ENCODE measurements at places on chromosomes 4 and X. TPM values are rescaled to one million over a fixed set of nuclear protein-coding genes. Genes with fewer than 3 reads are reported as not detected.
A peak's percentile ranks its signal among the peaks of the same experiment; 100 is the strongest.

GRCh38 chr4:90071289-90072235, 55.6 kb upstream of the CCSER1 start:
- no peak for DNase-seq
- no peaks in the 10 kb centered on the region for H3K4me1 ChIP-seq
- H3K4me3 ChIP-seq, result no peak overlapping the region
- H3K27ac ChIP-seq, result no peak overlapping the region
- H3K27me3 ChIP-seq, result no peaks in the 10 kb centered on the region

DNA sequence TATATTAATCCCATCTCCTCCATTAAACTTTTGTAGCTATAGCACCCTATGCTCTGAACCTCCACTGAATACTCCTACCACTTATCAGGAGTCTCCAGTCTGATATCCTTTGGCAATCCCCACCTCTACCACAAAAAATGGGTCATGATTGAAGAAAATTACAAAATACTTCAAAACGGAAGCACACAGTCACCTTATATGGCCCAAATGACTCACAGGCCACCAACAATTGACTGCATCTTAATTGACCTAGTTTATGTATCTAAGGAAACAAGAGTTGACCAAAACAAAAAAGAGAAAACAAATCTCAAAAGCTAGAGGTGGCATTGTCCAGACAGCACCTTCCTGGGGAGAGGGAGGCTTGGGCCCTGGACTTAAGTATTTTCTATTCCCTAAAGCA, 120.0 kb upstream of the DIAPH2 start:
- H3K4me3 ChIP-seq, result no peak overlapping the region
- no peaks in the 10 kb centered on the region for H3K4me1 ChIP-seq
- no peak for DNase-seq
- no peaks in the 10 kb centered on the region for H3K36me3 ChIP-seq
- H3K27me3 ChIP-seq, result no peaks in the 10 kb centered on the region
- no peak overlapping the region for H3K27ac ChIP-seq

GRCh38 chr4:102825261-102826091, 1.9 kb downstream of the UBE2D3 start:
- H3K4me1 ChIP-seq, result peaks cover 33% of the 10 kb centered on the region
- H3K27me3 ChIP-seq, result no peaks in the 10 kb centered on the region
- peak overlapping the region; percentile 94 for H3K27ac ChIP-seq
- peaks cover 23% of the 10 kb centered on the region for H3K36me3 ChIP-seq

- H3K27ac ChIP-seq, result no peak overlapping the region
- H3K36me3 ChIP-seq, result no peaks in the 10 kb centered on the region
- DNase-seq, result no peak
- H3K4me1 ChIP-seq, result no peaks in the 10 kb centered on the region
- H3K27me3 ChIP-seq, result no peaks in the 10 kb centered on the region
Measured at GRCh38 chrX:1472975-1473374, 20.3 kb upstream of the ASMTL start.

DNA sequence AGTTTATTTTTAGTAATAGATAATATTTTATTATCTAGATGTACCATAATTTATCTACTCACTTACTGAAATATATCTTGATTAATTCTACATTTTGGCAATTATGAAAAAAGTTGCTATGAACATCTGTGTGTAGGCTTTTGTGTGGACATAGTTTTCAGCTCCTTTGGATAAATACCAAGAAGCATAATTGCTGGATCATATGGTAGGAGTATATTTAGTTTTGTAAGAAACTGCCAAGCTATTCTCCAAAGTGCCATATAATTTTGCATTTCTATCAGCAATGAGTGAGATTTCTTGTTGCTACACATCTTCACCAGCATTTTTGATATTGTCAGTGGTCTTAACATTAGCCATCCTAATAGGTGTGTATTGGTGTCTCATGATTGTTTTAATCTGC, 882.6 kb upstream of the GRIA3 start:
- no peak overlapping the region for H3K27ac ChIP-seq
- no peak overlapping the region for H3K4me3 ChIP-seq
- no peaks in the 10 kb centered on the region for H3K36me3 ChIP-seq
- no peaks in the 10 kb centered on the region for H3K4me1 ChIP-seq
- no peak for DNase-seq
- H3K27me3 ChIP-seq, result no peaks in the 10 kb centered on the region

GRCh38 chr4:26473893-26474292, 16.4 kb downstream of the CCKAR start:
- no peaks in the 10 kb centered on the region for H3K27me3 ChIP-seq
- DNase-seq, result no peak
- no peaks in the 10 kb centered on the region for H3K36me3 ChIP-seq
- H3K4me3 ChIP-seq, result no peak overlapping the region
- H3K27ac ChIP-seq, result no peak overlapping the region

GRCh38 chr4:25903900-25904747, 9.9 kb upstream of the SMIM20 start:
- no peak overlapping the region for H3K4me3 ChIP-seq
- H3K27ac ChIP-seq, result no peak overlapping the region
- H3K36me3 ChIP-seq, result no peaks in the 10 kb centered on the region

- no peaks in the 10 kb centered on the region for H3K27me3 ChIP-seq
- no peak for DNase-seq
- no peak overlapping the region for H3K27ac ChIP-seq
- no peaks in the 10 kb centered on the region for H3K4me1 ChIP-seq
- H3K36me3 ChIP-seq, result no peaks in the 10 kb centered on the region
Measured at GRCh38 chr4:133156556-133156955, 7.5 kb downstream of the PCDH10 start.

- no peaks in the 10 kb centered on the region for H3K36me3 ChIP-seq
- no peak overlapping the region for H3K27ac ChIP-seq
- no peaks in the 10 kb centered on the region for H3K27me3 ChIP-seq
- H3K4me3 ChIP-seq, result no peak overlapping the region
- no peaks in the 10 kb centered on the region for H3K4me1 ChIP-seq
Measured at GRCh38 chr4:63349674-63350025, 1059.6 kb downstream of the TECRL start.

- no peak overlapping the region for H3K27ac ChIP-seq
- no peaks in the 10 kb centered on the region for H3K27me3 ChIP-seq
- no peaks in the 10 kb centered on the region for H3K36me3 ChIP-seq
- no peaks in the 10 kb centered on the region for H3K4me1 ChIP-seq
- H3K4me3 ChIP-seq, result no peak overlapping the region
Measured at GRCh38 chr4:121155893-121156292, 8.2 kb downstream of the TNIP3 start.

Gene SH3TC1
- total RNA-seq, result 4.5 TPM

Gene PNMA6A
- 7.4 TPM for total RNA-seq

Gene KLF8
- 0.13 TPM for total RNA-seq
